AG09309 (cell line): ENCODE measurements at places on chromosomes 6 and 20.

GRCh38 chr20:16654858-16655535, 74.8 kb upstream of the SNRPB2 start:
- no peak for DNase-seq

- DNase-seq: peak; percentile 17
Observed at GRCh38 chr6:108526739-108527174, 34.0 kb upstream of the FOXO3 start.

DNA sequence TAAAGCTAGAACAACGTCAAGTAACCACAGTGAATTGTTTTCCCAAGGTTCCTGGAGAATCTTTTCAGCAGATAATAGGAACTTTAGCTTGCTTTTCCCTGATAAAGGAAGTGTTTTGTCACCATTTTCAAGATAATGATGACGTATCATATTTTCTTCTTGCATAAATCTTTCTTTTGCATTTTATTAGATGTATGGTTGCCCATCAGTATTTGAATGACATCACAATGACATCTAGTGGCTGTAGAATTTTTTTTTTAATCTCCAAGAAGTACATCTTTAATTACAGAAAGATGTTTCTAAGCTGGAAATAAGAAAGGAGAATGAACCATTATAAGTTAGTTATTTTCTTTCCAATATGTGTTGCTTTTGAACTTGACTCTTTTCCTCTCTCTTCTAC, 83.0 kb downstream of the CENPW start:
- DNase-seq: no peak

DNA sequence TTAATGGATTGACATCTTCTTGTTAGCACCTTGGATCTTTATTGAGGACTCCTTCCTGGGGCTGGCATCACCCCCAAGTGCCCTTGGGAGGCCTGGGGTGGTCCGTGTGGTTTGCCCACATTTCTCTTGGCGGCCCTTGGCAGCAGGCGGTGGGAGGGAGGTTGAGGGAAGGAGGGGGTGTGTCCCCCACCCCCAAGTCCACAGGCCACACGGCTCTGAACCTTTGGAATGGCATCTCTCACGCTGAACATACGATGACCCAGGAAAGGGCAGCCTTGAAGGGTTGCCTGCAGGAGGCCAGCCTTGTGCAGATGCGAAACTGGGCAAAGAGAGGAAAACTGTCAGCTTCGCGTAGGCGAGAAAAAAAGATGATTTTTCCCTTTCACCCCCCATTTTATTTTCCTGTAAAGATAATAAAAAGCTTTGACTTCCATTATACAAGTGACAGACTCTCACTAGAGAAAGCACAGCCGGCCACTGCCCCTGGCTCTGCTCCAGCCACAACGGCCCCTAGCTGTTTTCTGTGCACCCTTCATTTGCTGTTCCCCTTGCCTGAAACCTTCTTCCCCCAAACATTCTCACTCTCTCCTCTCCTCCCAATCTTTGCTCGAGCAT, 56.2 kb downstream of the SLC2A10 start:
- DNase-seq: no peak

DNA sequence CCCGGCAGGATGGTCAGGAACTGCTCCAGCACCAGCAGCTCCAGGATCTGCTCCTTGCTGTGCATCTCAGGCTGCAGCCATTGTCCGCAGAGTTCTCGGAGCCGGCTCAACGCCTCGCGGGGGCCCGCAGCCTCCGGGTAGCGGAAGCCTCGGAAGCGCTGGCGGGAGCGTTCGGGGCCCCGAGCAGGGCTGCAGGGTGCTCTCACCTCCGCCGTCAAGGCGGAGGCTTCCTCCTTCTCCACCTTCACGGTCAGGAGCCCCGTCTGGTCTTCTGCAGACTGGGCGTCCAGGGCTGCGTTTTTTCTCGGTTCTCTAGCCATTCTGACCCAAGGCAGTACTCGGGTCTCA, 434 bp downstream of the ZKSCAN4 start:
- no peak for DNase-seq

DNA sequence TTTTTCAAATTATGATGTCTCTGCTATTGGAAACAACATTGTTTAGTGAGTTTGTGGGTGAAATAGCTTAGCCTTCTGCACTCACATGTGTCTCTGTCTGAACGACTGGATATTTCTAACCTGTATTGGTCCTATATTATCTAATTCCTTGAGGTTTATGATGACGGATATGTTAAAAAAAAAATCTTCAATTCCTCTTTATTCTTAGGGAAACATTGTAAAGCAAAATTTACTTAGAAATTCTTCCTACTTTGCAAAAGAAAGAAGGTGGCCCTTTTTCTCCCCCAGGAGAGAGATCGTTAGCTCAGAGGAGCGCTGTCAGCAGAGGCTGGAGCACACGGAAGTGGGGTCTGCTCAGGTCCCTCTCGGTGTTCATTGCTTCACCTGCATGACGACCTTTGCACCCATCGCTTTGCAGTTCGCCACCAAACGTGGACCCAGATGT, 149.8 kb downstream of the ZDHHC14 start:
- no peak for DNase-seq

DNA sequence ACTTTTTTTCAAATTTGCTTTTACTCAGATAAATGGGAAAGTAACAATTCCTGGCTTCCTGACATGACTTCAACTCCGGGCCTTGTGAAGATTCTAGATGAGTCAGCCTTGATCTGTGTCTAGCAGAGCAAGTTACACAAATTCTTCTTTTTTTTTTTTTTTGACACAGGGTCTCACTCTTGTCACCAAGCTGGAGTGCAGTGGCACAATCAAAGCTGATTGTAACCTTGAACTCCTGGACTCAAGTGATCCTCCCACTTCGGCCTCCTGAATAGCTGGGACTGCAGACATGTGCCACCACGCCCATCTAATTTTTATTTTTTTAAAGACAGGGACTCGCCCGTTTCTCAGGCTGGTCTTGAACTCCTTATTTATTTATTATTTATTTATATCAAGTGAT, 7.3 kb upstream of the ARHGAP18 start:
- no peak for DNase-seq

DNA sequence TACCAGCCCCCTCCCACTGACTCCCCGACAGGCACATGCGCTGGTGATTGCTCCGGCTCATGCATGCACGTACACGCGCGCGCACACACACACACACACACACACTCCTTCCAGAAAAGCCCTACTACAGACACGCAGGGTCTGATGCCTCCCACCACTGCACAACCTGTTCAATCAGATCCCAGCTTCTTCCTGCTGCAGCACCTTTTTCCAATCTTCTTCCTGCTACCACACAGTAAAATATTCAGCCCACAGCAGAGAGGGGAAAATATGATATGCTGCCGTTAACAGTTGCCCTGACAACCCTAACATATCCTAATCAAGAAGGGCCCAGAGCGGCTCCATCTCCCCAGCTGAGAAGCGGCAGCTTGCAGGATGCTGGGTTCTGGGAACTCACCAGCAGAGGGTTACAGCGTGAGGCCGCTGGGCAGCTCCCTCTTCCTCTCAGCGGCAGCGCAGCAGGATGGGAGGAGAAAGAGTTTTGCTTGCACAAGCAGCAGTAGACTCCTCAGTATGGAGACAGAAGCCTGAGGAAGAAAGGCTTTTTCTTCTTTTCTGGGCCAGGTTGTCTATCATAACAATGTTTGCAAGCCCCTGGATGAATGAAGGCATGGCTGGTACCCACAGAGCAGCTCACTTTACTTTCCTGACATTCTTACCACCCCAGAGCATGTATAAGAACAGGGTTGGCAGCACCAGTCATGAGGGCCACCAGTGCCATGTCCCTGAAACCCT, 23.9 kb downstream of the MAP7 start:
- DNase-seq: peak; percentile 35

DNA sequence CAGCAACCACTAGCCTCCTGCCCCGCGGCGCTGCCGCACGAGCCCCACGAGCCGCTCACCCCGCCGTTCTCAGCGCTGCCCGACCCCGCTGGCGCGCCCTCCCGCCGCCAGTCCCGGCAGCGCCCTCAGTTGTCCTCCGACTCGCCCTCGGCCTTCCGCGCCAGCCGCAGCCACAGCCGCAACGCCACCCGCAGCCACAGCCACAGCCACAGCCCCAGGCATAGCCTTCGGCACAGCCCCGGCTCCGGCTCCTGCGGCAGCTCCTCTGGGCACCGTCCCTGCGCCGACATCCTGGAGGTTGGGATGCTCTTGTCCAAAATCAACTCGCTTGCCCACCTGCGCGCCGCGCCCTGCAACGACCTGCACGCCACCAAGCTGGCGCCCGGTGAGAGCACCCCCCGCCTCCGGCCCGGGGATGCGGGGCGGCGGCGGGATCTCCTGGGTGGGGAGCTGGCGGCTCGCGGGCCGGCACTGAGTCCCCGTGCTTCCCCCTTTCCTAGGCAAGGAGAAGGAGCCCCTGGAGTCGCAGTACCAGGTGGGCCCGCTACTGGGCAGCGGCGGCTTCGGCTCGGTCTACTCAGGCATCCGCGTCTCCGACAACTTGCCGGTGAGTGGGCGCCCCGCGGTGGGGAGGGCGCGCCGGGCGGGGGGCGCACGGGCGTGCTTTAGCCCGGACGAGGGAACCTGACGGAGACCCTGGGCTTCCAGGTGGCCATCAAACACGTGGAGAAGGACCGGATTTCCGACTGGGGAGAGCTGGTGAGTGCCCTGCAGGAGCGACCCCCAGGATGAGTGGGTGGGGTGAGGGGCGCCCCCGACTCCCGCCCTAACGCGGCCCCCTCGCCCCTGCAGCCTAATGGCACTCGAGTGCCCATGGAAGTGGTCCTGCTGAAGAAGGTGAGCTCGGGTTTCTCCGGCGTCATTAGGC, 585 bp downstream of the PIM1 start:
- no peak for DNase-seq
